ENCODE measurements at places on chromosomes 4 and X. TPM values are rescaled to one million over a fixed set of nuclear protein-coding genes. Genes with fewer than 3 reads are reported as not detected.
A peak's percentile ranks its signal among the peaks of the same experiment; 100 is the strongest.

The FAM47A gene
- not detected for total RNA-seq

DNA sequence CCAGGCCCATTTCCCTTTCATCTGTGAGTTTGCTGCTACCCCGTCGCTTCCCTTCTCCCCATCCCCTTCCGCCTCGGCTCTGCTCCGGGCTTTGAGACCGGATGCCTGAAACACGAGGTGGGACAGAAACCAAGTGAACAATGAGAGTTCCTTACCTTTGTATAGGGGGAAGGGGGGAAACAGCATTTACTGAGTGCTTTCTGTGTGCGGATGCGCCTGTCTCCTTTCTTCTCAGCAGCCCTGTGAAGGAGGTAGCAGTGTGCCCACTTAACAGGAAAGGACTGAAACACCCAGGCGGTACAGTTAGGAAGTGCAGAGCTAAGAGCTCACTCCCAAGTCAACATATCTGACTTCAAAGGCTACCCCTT, 43.2 kb upstream of the TMSB15B start:
- H3K4me3 ChIP-seq = peak overlapping the region; percentile 46
- peaks cover 3% of the 10 kb centered on the region for H3K4me1 ChIP-seq
- no peaks in the 10 kb centered on the region for H3K27me3 ChIP-seq
- peak overlapping the region; percentile 77 for H3K27ac ChIP-seq
- H3K36me3 ChIP-seq = no peaks in the 10 kb centered on the region

DNA sequence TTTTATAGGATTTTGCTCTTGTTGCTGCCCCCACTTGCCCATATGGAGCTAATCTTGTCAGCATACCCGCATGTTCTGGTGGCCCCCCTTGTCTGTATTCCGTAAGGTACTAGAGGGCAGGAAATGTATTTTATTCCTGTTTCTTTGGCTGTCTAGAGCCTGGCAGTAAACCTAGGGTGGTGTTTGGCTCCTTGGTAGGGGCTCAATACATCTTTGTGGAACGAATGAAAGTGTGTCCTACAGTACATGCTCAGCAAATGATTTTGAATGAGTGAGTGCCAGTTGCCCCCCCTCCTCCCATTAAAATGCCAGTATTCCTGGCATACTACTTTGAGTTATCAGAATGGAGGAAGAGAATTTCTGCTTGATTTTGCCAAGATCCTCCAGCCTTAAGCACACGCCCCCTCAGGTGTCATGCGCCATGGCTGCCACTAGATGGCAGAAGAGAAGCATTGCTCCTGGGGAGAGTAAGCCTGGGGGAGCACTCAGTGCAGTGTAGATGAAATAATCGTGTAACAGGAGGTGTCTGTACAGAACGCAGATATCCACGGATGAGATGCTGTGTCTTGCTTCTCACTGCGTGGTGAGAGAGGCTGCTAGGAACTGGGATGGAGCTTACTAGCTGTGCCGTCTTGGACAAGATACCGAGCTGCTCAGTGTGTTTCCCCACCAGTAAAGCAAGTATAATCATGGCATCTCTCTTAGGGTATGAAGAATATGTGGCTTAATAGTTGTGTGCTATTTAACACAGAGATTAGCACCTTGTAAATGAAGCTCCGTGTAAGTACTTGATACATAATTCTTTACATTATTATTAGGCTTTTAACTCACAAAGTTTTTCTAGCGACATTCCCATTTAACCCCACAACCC, 17.2 kb upstream of the RNF212 start:
- H3K36me3 ChIP-seq = no peaks in the 10 kb centered on the region
- H3K27ac ChIP-seq = no peak overlapping the region
- H3K27me3 ChIP-seq = no peaks in the 10 kb centered on the region
- no peak overlapping the region for H3K4me3 ChIP-seq

- H3K36me3 ChIP-seq = no peaks in the 10 kb centered on the region
- H3K27ac ChIP-seq = peak overlapping the region; percentile 22
- no peaks in the 10 kb centered on the region for H3K4me1 ChIP-seq
- no peak overlapping the region for H3K4me3 ChIP-seq
These were observed 188.8 kb downstream of the RCHY1 start for GRCh38 chr4:75325318-75325979.

- H3K4me1 ChIP-seq = no peaks in the 10 kb centered on the region
- no peak overlapping the region for H3K4me3 ChIP-seq
- H3K27me3 ChIP-seq = no peaks in the 10 kb centered on the region
- H3K36me3 ChIP-seq = no peaks in the 10 kb centered on the region
- H3K27ac ChIP-seq = no peak overlapping the region
- no peak for DNase-seq
These were observed 38.3 kb downstream of the MGARP start for GRCh38 chr4:139241784-139242151.

The NOCT gene
- 14.6 TPM for total RNA-seq

- H3K4me3 ChIP-seq = no peak overlapping the region
- H3K27ac ChIP-seq = no peak overlapping the region
These were observed 134.3 kb upstream of the FGF13 start for GRCh38 chrX:138845786-138846185.

The DAPP1 gene
- total RNA-seq = 6.4 TPM

- H3K4me1 ChIP-seq = no peaks in the 10 kb centered on the region
- H3K27me3 ChIP-seq = no peaks in the 10 kb centered on the region
- no peak overlapping the region for H3K4me3 ChIP-seq
- H3K27ac ChIP-seq = no peak overlapping the region
- no peak for DNase-seq
These were observed 105.7 kb upstream of the CXorf66 start for GRCh38 chrX:140071037-140071436.

The SUPT20HL2 gene
- total RNA-seq = not detected

GRCh38 chrX:53824686-53825085, 138.2 kb upstream of the HUWE1 start:
- H3K4me3 ChIP-seq = no peak overlapping the region
- H3K36me3 ChIP-seq = no peaks in the 10 kb centered on the region
- no peak for DNase-seq
- H3K4me1 ChIP-seq = no peaks in the 10 kb centered on the region
- H3K27ac ChIP-seq = no peak overlapping the region

GRCh38 chr4:174317531-174317930, 33.8 kb downstream of the CEP44 start:
- H3K4me3 ChIP-seq = no peak overlapping the region
- DNase-seq = no peak
- peaks cover 4% of the 10 kb centered on the region for H3K4me1 ChIP-seq
- H3K36me3 ChIP-seq = no peaks in the 10 kb centered on the region
- H3K27me3 ChIP-seq = no peaks in the 10 kb centered on the region

- DNase-seq = no peak
- H3K4me1 ChIP-seq = no peaks in the 10 kb centered on the region
- H3K27ac ChIP-seq = no peak overlapping the region
- no peaks in the 10 kb centered on the region for H3K36me3 ChIP-seq
These were observed 60.6 kb upstream of the LIMCH1 start for GRCh38 chr4:41477181-41477905.

DNA sequence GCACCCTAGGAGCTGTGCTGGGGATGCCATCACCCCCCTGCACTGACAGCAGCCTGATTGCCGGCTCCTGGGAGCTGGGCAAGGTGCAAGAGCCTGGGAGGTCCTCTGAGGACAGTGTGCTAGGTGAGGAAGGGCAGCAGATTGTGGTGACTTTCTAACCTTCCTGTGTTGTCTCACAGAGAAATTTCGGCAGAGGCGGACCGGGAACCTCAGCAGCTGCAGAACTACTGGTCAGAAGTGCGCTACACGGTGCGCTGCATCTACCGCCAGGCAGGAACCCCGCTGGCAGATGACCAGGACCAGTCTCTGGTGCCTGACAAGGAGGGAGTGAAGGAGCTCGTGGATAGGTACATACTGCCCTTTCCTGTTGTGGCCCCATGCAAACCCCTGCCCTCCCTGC, 89.8 kb downstream of the FAM193A start:
- H3K4me1 ChIP-seq = peaks cover 4% of the 10 kb centered on the region
- no peak overlapping the region for H3K4me3 ChIP-seq
- DNase-seq = no peak
- peaks cover 28% of the 10 kb centered on the region for H3K36me3 ChIP-seq

The LONRF3 gene
- 2.8 TPM for total RNA-seq

- no peak overlapping the region for H3K4me3 ChIP-seq
- H3K27ac ChIP-seq = no peak overlapping the region
- H3K27me3 ChIP-seq = no peaks in the 10 kb centered on the region
- DNase-seq = no peak
These were observed 308.6 kb downstream of the PTTG2 start for GRCh38 chr4:38268837-38269236.

The PABPC1L2A gene
- not detected for total RNA-seq

- DNase-seq = no peak
- peaks cover 8% of the 10 kb centered on the region for H3K4me1 ChIP-seq
- no peaks in the 10 kb centered on the region for H3K36me3 ChIP-seq
- no peaks in the 10 kb centered on the region for H3K27me3 ChIP-seq
- H3K27ac ChIP-seq = no peak overlapping the region
- no peak overlapping the region for H3K4me3 ChIP-seq
These were observed 5.8 kb upstream of the USO1 start for GRCh38 chr4:75718529-75718928.

GRCh38 chr4:69743476-69744156, 16.8 kb downstream of the SULT1B1 start:
- no peaks in the 10 kb centered on the region for H3K27me3 ChIP-seq
- H3K4me3 ChIP-seq = no peak overlapping the region
- H3K27ac ChIP-seq = no peak overlapping the region
- H3K4me1 ChIP-seq = no peaks in the 10 kb centered on the region
- no peak for DNase-seq

The CDX4 gene
- total RNA-seq = not detected

DNA sequence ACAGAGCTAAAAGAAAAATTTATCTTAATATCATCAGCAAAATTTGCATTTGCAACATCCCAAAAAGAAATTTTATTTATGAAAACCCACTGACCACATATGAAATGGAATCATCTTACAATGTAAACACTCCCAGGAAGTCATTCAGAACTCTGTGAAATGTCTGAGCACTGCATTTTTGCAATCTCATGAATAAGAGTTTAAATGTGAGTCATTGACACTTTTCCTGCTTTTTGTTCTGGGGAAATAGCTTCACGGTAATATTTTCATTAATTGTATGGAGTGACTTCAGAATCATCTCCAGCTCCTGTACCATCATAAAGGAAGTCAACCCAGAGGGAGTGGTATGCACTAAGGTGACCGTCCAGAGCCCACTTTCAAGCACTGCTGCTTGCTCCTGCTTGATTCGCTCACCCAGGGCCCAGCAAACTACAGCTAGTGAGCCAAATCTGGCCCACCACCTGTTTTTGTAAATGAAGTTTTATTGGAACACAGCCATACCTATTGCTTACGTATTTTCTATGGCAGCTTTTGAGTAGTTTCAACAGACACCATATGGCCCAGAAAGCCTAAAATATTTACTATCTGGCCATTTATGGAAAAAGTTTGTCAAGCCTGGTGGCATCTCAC, 17.2 kb downstream of the EDNRA start:
- no peaks in the 10 kb centered on the region for H3K4me1 ChIP-seq
- no peaks in the 10 kb centered on the region for H3K27me3 ChIP-seq
- H3K27ac ChIP-seq = no peak overlapping the region
- no peaks in the 10 kb centered on the region for H3K36me3 ChIP-seq

The C4orf46 gene
- 2.9 TPM for total RNA-seq

The ETDB gene
- not detected for total RNA-seq

GRCh38 chr4:123417813-123418212, 21.2 kb downstream of the SPRY1 start:
- H3K27ac ChIP-seq = peak overlapping the region; percentile 42
- H3K36me3 ChIP-seq = no peaks in the 10 kb centered on the region
- DNase-seq = no peak
- no peaks in the 10 kb centered on the region for H3K27me3 ChIP-seq

DNA sequence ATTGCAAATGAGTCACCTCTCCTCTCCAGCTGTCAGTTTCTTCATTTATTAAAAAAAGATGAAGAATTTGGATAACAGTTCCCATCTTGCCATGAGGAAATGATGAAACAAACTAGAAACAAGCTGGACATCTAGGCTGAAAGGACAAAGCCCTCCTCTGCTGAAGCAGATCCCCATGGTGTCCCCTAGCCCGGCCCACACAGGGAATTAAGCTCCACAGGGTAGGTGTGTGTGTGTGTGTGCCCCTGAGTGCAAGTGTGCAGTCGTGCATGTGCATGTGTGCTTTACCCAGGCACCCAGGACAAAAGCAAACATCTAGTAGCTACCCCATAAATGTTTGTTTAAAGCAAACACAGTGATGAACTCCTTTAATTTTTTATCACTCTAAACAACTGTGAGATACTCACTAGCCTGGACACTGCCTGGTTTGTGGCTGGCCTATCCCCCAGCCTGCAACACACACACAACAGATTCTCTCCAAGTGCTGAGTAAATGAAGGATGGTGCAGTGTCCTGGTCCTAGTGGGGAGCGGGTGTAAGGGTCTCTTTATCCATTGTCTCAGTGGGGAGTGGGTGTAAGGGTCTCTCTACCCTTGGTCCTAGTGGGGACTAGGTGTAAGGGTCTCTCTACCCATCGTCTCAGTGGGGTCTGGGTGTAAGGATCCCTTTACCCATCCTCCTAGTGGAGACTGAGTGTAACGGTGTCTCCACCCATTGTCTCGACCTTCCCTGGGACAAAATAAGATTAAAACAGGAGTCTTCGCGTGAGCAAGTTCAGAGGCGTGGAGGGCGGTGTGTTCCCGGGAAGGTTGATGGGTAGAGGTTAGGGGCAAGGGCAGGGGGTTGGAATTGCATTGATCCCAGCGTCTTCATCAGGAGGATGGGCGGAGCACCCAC, 688 bp upstream of the EVC start:
- peak overlapping the region; percentile 40 for H3K4me3 ChIP-seq
- H3K36me3 ChIP-seq = no peaks in the 10 kb centered on the region
- peaks cover 15% of the 10 kb centered on the region for H3K4me1 ChIP-seq
- DNase-seq = no peak
- H3K27ac ChIP-seq = peak overlapping the region; percentile 69
